ENCODE measurements at places on chromosomes 3 and 15.
A peak's percentile ranks its signal among the peaks of the same experiment; 100 is the strongest.

- no peak for DNase-seq
Observed at GRCh38 chr15:50418041-50418583, 6.1 kb upstream of the USP8 start.

DNA sequence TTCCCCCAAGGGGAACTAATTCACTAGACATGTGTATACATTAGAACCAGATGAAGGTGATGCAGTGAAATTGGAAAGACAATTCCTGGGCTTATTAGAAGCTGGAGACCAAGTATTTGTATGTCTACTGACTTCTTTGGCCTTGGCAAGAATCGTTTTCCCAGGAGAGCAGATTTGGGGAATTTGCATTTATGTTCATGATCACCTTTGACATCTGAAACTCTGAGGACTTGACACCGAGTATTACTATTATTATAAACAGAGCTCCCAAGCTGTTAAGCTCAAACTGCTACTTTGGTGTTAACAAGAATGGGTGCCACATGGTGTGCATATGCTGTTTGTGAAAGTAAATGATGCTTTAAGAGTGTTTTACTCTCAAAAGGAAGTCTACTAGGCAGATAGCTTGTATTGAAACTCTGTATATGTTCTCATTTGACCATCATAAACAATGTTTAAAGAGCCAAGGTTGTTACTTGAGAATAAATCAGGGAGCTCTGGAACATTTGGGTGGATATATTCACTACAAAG is 519.8 kb upstream of the GOLIM4 start:
- no peak for DNase-seq

DNA sequence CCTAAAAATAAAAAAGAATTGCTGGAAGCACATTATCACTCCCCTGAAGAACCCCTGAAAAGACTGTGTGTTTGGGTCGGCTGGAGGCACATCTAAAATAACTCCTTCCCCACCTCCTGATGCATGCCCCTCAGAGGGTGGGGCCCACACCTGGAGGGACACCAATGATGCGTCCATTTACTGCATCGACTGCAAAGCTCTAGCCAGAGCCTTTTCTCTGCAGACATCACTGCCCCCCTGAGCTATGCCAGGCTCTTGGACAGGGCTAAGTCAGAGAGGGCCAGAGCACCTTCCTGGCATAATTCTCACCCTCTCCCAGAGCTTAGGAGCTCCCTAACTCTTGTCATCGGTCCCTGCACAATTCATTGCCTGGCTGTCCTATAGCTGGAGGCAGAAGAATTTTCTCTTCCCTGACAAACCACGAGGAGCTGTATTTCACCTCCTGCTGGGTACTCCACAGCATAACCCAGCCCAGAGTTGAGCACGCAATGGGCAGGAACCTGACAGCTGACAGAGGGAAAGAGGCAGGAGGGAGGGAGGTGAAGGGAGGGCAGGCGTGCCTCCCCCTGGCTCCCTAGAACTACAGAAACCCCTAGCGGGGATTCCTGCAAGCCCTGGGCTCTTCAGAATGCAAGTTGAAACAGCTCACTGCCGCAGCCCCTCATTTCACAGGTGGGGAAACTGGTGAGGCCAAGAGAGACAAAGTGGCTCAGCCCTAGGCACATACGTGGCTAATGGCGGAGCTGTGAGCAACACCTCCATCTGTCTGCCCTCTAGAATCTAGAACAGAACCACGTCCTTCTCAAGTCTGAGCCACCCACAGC is 46.6 kb downstream of the XXYLT1 start:
- no peak for DNase-seq

GRCh38 chr3:53478921-53479664 is 15.3 kb upstream of the CACNA1D start:
- no peak for DNase-seq

DNA sequence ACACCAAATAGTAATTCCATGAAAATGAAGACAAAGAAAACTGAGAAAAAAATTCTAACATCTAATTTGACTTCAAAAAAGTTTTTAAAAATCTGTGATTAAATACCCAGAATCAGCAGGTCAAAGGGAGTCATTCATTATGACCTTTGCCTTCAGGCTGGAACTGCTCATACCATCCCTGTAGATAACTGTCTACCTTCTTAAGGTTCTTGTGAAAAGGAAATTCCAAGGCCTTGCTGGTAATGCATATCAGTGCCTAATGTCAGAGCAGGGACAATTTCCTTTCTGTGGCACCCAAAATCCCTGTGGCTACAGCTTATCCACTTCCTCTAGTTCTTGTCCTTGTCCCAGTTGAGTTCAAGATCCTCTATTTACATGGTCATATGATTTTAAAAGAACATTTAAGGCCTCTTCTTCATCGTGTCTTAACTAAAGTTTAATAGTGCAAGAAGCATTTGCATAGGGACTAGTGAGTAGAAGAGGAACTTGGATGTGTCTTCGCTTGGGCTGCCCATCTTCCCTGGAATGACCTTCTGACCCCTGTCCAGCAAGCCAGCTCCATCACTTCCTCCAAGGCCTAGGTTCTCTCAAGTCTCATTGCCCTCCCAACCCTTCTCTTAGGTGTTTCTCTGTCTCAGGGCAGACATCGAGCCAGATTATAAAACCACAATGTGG is 8.7 kb upstream of the PLCL2 start:
- no peak for DNase-seq

DNA sequence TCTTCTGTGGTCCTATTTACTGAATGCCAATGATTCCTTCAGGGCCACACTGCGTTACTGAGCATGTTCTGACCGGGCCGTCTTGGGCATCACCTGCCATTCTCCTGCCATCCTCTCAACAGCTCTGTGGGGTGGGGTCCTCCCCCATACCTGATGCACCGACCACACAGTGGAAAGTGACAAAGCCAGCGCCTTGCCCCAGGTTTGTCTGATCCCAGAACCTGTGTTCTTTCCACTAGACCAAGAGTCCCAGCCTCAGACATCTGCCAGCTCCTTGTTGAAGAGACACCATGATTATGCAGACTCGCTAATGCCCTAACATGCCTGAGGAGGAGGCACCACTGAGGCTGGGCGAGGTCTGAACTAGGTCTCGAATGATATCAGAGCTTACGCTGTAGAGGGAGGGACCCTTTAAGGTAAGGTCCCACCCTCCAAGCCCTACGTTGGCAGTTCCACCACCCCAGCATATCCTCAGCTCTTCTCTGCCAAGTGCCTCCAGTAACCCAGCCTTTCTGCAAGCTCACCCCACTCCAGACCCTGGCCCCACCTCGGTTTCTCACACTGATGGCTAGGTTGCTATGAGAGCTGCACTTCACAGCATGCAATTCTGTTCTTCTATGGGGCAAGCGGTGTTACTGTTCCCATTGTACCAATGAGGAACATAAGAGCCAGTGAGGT is 29.8 kb upstream of the PLXNA1 start:
- DNase-seq: no peak

GRCh38 chr3:148379763-148380382 is 317.8 kb upstream of the AGTR1 start:
- DNase-seq: no peak

DNA sequence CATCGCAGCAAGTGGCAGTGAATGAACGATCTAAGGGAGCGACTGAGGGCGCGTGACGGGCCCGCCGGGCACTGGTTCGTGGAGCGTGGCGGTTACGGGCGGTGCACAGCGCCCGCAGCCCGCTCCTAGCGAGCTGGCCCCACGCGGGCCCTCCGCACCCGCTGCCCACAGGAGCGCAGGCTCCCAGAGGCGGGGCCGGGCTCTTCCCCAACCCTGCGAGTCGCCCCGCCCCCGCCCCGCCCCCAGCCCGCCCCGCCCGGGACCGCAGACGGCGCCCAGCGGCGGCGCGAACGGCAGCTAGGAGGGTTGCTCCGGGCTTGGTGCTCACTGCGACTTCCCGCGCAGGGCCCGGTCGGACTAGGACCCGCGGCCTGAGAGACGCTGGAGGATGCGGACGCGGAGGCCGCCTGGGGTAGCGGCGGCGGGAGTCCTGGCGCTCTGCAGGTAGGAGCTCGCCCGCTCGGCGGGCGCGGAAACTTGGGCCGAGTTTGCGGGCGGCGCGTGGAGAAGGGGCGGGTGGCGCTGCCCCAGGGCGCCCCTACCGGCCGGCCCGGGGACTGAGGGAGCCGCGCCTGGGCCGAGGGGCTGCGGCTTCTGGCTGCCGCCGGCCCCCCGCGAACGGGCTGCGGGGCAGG is at the start of gene C15orf39:
TSS of gene C15orf39 (plus strand) at position 267 of the 635 bp plus-strand sequence. CDS start 4,167 bp downstream, outside the sequence.
- peak; percentile 89 for DNase-seq

GRCh38 chr3:140448001-140448400 is 229.9 kb upstream of the TRIM42 start:
- DNase-seq: no peak

DNA sequence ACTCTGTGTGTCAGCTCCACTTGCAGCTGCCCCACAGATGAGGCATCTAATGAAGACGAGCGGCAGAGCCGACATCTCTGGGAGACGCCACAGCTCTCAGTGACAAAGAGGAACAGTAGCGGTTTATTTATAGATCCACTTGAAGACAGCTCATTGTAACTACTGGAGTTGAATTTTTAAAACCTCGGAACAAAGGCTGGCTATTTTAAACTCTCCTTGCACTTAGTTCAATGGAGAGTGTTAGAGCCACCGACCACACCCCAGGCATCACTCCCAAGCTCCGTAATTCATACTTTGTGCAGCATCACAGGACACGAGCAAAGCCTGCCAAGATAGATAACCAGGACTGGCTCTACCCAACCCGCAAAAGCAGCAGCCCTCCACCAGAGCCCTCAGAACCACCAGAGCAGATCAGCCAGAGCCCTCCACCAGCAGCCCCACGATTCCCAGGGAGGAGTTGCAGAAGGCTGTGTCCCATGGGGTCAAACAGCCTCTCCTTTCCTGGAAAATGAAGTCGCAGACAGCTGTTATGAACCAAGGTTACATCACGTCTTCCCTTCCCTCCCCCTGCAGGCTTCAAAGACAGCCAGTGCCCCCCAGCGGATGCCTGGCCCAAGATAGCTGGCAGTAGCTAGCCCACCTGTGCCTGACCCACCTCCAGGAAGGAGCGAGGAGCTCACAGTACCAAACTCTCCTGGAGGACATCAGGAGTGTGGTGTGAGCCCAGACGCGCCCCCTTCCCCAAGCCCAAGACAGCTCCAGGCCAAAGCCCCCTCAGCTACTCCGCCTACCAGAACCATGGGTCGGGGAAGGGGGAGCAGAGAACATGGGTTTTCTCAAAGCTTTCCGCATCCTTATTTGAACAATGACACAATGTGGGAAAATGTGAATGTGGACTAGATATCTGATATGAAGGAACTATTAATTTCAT is 45.7 kb downstream of the POC1A start:
- no peak for DNase-seq

- no peak for DNase-seq
Observed at GRCh38 chr3:141427764-141428163, 59.1 kb upstream of the RASA2 start.

DNA sequence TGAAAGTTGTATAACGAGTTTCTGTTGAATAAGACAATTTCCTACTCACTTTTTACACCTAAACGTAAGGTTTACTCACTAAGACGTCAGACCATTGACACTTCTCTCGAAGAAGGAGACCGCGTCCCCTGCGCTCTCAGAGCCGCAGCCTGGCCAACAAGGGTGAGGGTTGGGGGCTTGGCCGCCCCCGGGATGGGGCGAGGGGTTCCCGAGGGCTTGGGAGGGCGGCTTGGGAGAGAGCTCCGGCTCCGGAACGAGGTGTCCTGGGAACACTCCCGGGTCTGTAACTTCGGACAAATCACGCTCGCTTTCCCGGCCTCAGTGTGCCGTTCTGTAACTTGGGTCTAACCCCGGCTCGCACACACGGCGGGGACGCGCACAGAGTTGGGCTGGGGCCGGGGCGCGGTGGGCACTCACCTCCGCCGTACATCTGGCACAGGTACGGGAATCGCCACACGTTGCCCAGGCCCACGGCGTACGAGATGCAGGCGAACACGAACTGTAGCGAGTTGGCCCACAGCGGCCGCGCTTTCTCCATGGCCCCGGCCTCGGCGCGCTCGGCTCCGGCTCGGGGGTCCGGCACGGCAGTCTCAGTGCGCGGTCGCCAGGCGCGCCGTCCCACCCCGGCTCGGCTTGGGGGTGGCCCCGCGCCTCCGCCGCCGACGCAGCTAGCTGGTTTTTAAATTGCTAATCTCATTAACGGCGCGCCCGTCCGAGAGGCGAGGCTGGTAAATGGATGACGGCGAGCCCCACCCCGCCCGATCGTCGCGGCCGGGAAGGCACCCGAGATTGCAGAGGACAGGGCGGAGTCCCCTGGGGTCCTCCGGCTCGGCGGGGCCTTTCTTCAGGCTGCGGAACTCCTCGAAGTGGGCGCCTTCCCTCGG is at the start of gene SLC6A20:
TSS of gene SLC6A20 (minus strand) at position 655 of the 884 bp plus-strand sequence. CDS start at position 538, 117 bp downstream.
- DNase-seq: peak; percentile 40

DNA sequence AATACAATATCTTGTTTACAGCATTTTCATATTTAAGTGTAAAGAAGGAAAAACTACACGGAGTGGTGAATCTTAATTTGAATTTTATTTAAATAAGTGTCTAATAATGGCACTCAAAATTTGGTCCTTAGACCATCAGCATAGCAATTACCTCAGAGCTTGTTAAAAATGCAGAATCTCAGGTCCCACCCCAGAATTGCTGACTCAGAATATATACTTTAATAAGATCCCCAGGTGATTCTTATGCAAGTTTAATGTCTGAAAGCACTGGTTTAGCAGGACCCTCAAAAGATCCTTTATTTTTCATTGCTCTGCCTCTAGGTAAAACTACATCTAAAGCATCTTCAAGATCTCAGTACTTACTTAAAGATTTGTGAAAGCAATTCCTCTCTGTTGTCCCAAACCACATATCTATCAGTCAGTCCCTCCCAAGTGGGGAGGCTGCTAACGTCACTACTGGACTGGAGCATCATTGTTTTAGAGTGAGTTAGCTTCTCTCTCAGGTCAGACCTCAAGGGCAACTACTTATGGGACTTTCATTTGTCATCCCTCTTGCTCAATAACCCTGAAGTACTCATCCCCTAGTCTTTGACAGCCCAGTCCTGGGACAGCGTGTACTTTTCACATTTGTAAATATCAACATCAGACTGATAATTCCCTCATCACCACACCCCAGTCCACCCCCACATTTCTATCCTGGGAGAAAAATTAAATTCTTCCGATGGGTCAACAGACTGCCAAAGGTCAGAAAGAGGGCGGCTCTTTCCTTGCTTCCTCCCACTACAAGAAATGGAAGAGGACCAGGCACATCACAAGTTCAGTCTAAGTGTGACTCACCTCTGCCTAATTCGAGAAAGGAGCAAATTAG is 76.7 kb downstream of the CBLB start:
- no peak for DNase-seq

- no peak for DNase-seq
Observed at GRCh38 chr3:157443905-157444796, 7.5 kb downstream of the PTX3 start.

DNA sequence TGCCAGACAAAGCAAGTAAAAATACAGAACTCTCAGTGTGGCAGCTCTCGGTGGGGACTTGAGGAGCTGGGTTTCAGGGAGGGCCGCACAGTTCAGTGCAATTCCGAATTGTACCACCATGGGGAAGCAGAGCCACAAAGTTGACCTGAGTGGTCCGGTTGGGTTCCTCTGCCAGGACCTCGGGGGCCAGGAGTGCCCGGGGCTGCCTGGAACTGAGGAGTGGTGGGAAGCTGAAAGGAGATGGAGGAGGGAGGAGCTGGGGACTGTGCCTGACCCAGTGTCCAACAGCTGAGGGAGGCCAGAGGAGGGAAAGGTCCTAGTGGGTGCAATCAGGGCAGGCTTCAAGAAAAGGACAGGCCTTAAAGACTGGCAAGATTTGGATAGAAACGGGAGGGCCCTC is 32.2 kb upstream of the TRH start:
- DNase-seq: peak; percentile 61

Measured in B cell (primary cell).